HepG2 (cell line): ENCODE measurements at places on chromosomes 5 and 9. TPM values are rescaled to one million over a fixed set of nuclear protein-coding genes. Genes with fewer than 3 reads are reported as not detected.

Gene PROB1
- total RNA-seq = 0.28 and 0.69 TPM in 2 replicates

- no peak for DNase-seq
Measured at GRCh38 chr5:122151640-122152039, 22.3 kb downstream of the ZNF474 start.

- DNase-seq = peak; percentile 1
Measured at GRCh38 chr5:111655169-111655924, 101.6 kb downstream of the NREP start.

Gene UGT3A1
- not detected in 2 replicates for total RNA-seq

GRCh38 chr5:14270209-14270702 lies 127.1 kb downstream of the TRIO start:
- DNase-seq = peak; percentile 72

- no peak for DNase-seq
Measured at GRCh38 chr5:96439477-96440184, 6.6 kb upstream of the PCSK1 start.

DNA sequence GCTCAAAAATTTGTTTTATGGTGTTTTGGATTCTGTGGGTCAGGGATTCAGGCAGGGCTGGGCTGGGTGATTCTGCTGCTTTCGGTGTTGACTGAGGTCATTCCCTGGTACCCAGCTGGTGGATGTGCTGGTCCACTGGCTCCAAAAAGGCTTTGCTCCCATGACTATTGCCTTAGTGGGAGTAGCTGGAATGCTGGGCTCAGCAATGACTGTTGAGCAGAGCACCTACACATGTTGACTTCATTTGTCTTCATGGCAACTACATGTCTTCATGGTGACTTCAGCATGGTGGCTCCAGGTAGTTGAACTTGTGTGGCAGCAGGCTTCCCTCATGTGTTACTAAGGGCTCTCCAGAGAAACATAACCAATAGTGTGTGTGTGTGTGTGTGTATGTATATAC lies 297.2 kb downstream of the DOCK8 start:
- no peak for DNase-seq

Gene CARD9
- 3.6 and 7.4 TPM in 2 replicates for total RNA-seq

GRCh38 chr5:113601423-113601822 lies 87.9 kb downstream of the YTHDC2 start:
- DNase-seq = no peak

GRCh38 chr5:139710319-139711066 lies 62.3 kb downstream of the CXXC5 start:
- DNase-seq = peak; percentile 73

DNA sequence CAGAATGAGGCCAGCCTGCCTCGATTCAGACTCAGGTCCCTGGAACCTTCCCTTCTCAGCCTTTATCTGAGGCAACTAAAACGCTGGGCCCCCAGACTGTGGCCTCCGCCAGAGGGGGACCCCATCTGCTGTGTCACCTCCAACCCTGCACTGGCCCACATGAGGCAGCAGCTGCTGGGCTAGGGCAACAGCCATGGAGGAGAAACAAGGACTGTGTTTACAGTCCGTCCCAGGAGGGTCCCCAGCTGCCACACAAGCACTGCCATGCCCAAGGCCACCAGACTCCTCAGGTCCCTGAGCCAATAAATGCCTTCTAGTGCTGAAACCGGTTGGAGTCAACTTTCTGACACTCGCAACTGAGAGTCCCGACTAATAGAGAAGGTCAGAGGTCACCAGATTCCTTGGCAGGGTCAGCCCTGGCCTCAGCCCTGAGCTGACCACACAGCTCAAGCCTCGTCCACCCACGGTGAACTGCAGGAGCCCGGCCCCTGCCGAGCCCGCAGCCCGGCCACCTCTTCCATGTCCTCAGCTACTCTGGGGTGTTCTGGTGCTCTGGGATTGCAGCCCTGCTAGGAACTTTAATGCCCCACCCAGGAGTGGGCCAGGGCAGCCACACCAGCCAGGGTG lies 77.0 kb downstream of the ZNF354C start:
- no peak for DNase-seq
